ENCODE measurements at places on chromosomes 6 and 20.

DNA sequence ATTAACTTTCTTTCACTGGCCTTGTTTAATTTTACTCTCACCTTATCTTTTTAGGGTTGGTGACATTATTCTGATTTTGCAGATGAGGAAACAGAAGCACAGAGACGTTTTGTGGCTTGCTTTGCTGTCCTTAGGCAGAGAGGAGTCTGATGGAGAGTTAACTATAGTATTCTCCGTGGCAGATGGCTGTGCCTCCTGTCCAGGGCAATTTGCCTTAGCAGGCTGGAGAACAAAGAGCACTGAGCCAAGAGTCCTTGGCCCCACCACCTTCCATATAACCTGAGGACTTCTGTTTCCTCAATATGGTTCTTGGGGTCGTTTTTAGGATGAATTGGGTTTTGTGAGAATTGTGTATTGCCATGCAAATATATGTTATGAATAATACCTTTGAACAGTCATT is 71.4 kb upstream of the BACH2 start:
- no peak for DNase-seq

- DNase-seq: no peak
Measured at GRCh38 chr6:118567974-118568373, 19.9 kb downstream of the PLN start.

DNA sequence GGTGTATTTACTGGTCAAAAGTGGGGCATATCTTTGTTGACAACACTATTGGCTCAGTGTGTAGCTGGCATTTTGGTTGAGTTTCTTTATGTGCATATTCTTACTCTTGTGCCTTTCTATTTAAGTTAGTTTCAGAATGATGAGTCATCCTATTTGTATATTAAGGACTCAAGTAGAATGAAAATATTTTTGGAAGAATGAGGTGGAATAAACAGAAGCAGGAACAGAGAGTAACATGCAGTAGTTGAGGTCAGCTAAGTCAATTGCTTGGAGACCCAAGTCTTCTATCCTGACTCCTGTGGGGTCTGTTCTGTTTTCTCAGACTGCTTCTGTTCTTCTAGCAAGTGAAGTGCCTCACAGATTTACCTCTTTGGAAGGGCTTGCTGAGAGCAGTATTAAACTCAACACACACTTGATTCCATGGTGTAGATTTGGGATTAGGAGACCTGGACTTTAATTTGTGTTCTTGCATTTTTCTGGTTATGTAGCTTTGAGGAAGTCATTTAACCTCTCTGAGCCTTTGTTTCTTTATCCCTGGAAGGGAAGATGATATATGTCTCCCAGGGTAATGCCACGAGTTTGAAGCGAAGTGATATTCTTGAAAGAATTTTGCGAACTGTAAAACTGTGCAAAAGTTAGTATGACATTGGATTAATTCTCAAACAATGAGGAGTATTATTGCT is 324.3 kb downstream of the QKI start:
- DNase-seq: no peak

DNA sequence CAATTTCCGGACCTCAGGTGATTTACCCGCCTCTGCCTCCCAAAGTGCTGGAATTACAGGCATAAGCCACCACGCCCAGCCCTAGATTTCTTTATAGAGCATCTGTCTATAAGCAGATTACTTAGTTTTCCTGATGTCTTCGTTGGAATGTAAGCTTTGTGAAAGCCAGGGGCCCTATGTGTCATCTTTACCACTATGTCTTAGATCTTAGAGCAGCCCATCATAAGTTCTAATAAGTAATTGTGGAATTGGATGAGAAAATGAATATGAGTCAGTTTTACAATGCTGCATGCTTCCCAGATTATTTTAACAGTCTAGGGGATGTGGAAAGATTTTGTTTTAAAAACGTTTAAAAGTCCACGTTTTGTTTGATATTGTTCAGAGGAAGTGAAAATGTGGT is 9.1 kb upstream of the ZBTB2 start:
- no peak for DNase-seq

DNA sequence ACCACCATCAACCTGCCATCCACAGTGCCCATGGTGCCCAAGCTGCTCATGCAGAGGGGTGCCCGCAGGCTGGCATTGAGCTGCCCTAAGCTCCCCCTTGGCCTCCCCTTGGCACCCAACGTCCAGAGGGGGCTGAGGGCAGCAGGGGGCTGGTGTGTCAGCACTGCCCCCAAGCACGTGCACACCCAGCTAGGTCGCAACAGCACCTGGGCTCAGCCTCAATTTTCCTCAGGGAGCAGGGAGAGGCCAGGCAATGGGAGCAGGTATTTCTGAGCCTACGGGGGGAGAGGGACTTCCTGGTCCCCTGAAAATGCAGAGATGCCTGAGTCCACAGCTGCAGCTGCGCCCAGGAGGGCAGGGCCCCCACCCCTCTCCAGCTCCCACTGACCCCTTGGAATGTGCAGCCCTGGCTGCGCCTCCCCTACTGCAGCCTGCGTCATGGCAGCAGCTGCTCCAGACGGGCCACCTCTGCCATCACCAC is 204.2 kb downstream of the ANKRD60 start:
- DNase-seq: no peak
